ENCODE measurements at places on chromosomes 2 and 18. TPM values are rescaled to one million over a fixed set of nuclear protein-coding genes. Genes with fewer than 3 reads are reported as not detected.

GALNT14 gene
- not detected for total RNA-seq

IGFBP2 gene
- total RNA-seq = 60.4 TPM

FHOD3 gene
- 0.07 TPM for total RNA-seq

RPRM gene
- not detected for total RNA-seq

MC2R gene
- total RNA-seq = not detected

OSBPL6 gene
- 5.4 TPM for total RNA-seq

- no peak for DNase-seq
These were observed 45.3 kb downstream of the FOSL2 start for GRCh38 chr2:28437918-28438317.

GRCh38 chr2:67471681-67472080 lies 74.5 kb downstream of the ETAA1 start:
- no peak for DNase-seq

DNA sequence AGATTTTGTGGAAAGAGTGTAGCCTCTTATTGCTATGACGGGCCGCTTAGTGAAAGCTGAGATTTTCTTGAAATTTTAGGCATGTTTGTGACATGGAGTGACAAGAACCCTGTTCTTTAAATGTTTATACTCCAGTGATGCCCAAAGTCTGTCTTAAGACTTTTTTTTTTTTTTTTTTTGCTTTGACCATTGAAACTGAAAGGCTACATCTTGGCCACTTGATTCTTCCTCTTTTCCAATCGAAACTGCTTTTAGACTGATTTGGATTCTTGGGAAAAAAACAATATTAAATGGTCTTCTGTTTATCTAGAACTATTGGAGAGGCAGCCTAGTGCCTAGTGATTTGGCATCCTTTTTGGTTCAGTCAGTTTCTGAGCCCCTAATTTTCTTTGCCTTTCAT lies 2.4 kb upstream of the SLC8A1 start:
- DNase-seq = no peak

DNA sequence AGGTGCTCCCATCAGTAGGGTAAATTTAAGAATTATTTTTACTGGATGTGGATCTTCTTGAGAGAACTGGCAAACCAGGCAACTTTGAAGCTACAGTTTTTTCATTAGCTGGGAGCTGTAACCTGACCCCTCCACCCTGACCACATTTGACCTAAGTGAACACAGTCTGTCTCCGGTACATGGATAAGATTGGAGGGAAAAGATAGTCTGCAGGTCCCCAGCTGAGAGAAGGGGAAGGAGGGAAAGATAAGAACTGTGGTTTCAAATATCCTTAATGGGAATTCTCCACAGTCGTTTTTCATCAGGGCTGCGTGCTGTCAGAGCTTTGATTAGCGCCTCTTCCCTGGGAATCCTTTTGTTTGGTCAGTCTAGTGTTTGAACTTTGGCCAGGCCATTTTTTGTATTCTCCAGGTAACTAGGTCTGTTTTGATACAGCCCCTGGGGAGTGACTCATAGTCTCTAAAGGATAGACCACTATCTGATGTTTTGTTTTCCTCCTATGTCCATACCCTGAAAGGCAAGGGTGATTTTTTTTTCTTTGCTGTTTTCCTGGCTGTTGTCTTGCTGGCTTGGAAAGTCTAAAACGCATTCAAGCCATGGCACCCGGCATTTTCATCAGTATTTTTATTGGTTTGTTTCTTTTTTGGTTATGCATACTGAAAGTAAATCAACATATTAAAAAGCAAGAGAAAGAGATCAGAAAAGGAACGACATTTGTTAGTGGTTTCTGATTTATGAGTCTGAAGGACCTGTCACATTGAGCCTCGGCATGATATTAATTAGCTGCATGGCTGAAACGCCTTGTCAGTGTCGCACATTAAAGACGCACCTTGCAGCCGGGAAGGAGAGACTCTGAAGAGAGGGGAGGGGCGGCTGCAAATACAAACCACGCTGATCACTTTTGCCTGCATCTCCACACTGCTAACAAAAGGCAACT lies 183.4 kb upstream of the FN1 start:
- no peak for DNase-seq

DNA sequence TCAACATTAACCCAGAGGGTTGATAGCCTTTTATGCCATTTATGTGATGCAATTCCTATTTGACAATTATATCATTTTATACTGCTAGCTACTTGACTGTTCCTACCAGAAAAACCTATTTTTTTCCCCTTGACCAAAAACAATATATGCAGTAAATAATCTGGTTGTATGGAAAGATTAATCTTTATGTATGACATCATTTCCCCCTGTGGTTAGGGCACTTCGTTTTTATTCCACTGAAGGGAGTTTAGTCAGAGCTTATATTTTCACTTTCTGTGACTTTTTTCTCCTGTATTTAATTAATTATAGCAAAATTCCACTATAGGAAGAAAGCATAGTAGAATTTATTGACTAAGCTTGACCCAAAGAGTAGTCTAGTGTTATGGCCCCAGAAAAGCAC lies 107.6 kb downstream of the HAUS1 start:
- DNase-seq = peak; percentile 5
